PC-9 (cell line): ENCODE measurements at places on chromosomes 7 and 10. TPM values are rescaled to one million over a fixed set of nuclear protein-coding genes. Genes with fewer than 3 reads are reported as not detected.

Gene EPHB6
- total RNA-seq, result 39.2 and 72.9 TPM in 2 replicates

DNA sequence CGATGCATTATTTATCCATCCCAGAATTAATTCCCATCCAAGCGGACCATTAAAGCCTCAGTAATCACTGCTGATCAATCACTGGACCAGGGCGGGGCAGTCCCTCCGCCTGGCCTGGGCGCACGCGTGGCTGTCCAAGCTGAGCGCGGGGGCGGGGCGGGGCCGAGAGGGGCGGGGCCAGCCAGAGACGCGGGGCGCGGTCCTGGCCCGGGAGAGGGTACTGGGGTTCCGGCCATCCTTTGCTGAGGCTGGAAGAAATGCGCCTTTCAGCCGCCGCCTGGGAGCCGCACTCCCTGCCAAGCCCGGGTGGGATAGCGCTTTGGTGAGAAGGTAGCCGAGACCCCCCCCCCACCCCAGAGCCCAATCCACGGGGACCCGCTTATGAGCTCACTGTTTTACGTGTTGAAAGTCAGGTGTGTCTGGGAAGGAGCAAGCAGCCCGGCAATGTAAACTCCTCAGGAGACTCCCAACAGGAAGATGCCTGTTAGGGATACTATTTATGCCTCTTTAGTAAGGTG is at the start of gene ARHGAP22:
ARHGAP22 (minus strand) TSS at position 83 of the 518 bp plus-strand sequence. CDS start 277 bp downstream, outside the sequence.
- no peaks in the 10 kb centered on the region for H3K36me3 ChIP-seq
- H3K4me3 ChIP-seq, result peak within 1 kb of the TSS; percentile 60
- H3K27ac ChIP-seq, result no peak within 1 kb of the TSS
- H3K27me3 ChIP-seq, result no peaks in the 10 kb centered on the region
- DNase-seq, result no peak
- peaks cover 45% of the 10 kb centered on the region for H3K4me1 ChIP-seq

DNA sequence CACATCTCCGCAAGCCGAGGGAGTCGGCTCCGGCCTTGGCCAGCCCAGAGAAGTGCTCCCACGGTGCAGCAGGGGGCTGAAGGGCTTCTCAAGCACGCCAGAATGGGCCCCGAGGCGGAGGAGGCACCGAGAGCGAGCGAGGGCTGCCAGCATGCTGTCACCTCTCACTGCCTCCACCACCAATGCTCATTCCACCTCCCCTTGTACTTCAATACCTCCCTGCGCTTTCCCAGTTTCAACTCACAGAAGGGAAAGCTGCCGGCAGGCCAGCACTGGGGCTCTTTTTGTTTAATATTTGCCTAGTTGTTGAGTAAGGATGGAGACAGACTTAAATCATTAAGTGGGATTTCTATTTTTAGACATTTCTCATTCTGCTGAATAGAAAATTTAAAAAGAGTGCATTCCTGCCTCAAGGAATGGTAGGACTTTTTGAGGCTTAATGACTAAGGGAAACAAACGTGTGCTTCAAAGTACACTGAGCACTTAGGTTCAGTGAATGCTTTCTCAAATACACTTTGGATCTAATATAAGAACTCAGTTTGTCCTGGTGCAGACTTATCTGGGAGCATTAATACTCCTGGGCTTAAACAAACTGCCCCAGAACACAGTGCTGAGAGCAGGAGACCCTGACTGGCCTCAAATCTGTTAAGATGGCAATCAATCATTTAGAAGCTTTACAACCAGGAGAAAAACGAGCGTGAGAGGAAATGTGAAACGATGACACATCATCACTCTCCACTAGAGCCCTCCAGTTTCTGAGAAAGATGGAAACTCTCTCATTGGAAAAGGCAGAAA is 131.2 kb downstream of the RALA start:
- no peaks in the 10 kb centered on the region for H3K36me3 ChIP-seq
- DNase-seq, result no peak
- no peaks in the 10 kb centered on the region for H3K4me1 ChIP-seq
- no peaks in the 10 kb centered on the region for H3K27me3 ChIP-seq
- no peak overlapping the region for H3K4me3 ChIP-seq

GRCh38 chr10:102674566-102674965 is 30.3 kb downstream of the TRIM8 start:
- no peak overlapping the region for H3K27ac ChIP-seq
- H3K4me1 ChIP-seq, result peaks cover 5% of the 10 kb centered on the region; the same call in 1 of the 2 replicates
- no peak overlapping the region for H3K4me3 ChIP-seq

- no peak overlapping the region for H3K27ac ChIP-seq
- H3K4me3 ChIP-seq, result no peak overlapping the region
- H3K4me1 ChIP-seq, result no peaks in the 10 kb centered on the region
- peaks cover 17% of the 10 kb centered on the region; the same call in 1 of the 2 replicates for H3K27me3 ChIP-seq
- no peak for DNase-seq
- H3K36me3 ChIP-seq, result no peaks in the 10 kb centered on the region
Observed at GRCh38 chr10:98055841-98056516, 25.6 kb upstream of the CRTAC1 start.

DNA sequence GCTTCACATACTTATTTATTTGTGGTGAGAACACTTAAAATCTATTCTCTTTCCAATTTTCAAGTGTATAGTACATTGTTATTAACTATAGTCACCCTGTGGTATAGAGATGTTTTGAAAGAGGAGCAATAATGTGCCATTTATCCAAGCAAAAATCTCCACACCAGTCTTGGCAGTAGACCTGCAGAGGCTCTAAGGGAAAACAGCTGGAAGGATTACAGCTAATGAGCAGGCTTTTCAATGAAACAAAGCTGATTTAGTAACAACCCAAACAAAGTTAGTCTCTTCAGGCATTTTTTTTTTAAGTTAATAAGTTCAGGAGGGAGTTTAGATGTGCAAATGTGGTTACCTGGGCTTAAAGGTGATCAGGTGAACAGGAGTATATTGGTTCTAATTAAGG is 101.9 kb downstream of the EVX1 start:
- no peak overlapping the region for H3K4me3 ChIP-seq
- H3K27me3 ChIP-seq, result no peaks in the 10 kb centered on the region
- peaks cover 43% of the 10 kb centered on the region for H3K4me1 ChIP-seq
- H3K36me3 ChIP-seq, result no peaks in the 10 kb centered on the region
- no peak for DNase-seq

Gene PNLIP
- total RNA-seq, result not detected in 2 replicates

- H3K27ac ChIP-seq, result no peak overlapping the region
- no peaks in the 10 kb centered on the region for H3K4me1 ChIP-seq
- DNase-seq, result no peak
- H3K36me3 ChIP-seq, result no peaks in the 10 kb centered on the region
- no peaks in the 10 kb centered on the region for H3K27me3 ChIP-seq
Observed at GRCh38 chr7:125547505-125547904, 617.9 kb upstream of the POT1 start.

GRCh38 chr10:72834183-72834825 is 59.2 kb upstream of the OIT3 start:
- no peaks in the 10 kb centered on the region for H3K27me3 ChIP-seq
- H3K4me3 ChIP-seq, result no peak overlapping the region
- no peak overlapping the region for H3K27ac ChIP-seq
- peaks cover 5% of the 10 kb centered on the region; the same call in 1 of the 2 replicates for H3K36me3 ChIP-seq

GRCh38 chr7:19062216-19062615 is 55.2 kb downstream of the TWIST1 start:
- H3K27ac ChIP-seq, result no peak overlapping the region
- H3K4me3 ChIP-seq, result no peak overlapping the region
- no peaks in the 10 kb centered on the region for H3K4me1 ChIP-seq
- no peaks in the 10 kb centered on the region for H3K36me3 ChIP-seq

Gene SRGN
- total RNA-seq, result 57.4 and 58.9 TPM in 2 replicates

DNA sequence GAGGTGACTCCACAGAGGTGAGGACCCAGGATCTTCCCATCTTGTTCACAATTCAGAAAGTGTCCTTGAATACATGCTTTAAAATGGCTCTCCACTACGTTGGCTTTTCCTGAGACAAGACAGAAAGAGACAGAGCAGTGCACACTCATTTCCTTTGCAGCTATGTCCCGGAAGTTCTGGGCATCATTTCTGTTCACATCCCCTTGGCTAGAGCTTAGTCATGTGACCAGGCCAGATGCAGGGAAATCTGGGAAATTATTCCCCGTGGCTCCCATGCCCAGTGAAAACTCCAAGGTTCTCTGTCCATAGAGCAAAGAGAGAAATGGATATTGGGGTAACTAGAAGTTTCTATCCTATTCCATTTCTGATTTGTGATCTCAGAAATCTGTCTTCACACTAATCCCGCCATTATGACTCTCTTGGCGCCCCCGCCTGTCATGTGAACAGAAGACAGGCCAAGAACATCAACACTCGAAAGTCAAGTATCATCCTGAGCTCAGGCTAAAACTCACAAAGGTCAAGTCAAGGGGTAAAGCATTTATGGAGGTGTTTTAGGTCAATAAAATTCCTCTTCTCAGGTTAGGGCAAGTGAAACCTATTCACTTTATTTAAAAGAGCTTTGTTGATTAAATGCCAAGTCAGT is 251.4 kb upstream of the HABP2 start:
- H3K4me1 ChIP-seq, result peaks cover 40% of the 10 kb centered on the region
- DNase-seq, result no peak
- H3K36me3 ChIP-seq, result no peaks in the 10 kb centered on the region
- H3K27ac ChIP-seq, result no peak overlapping the region

GRCh38 chr7:18831419-18831818 is 286.0 kb downstream of the TWIST1 start:
- 0 out of 2 replicates have a peak, but pooled peaks cover 8% of the 10 kb centered on the region for H3K4me1 ChIP-seq
- H3K4me3 ChIP-seq, result no peak overlapping the region
- DNase-seq, result no peak
- no peaks in the 10 kb centered on the region for H3K27me3 ChIP-seq

Gene BICC1
- not detected in 2 replicates for total RNA-seq

Gene GPR85
- total RNA-seq, result 0.30 and 0.65 TPM in 2 replicates

DNA sequence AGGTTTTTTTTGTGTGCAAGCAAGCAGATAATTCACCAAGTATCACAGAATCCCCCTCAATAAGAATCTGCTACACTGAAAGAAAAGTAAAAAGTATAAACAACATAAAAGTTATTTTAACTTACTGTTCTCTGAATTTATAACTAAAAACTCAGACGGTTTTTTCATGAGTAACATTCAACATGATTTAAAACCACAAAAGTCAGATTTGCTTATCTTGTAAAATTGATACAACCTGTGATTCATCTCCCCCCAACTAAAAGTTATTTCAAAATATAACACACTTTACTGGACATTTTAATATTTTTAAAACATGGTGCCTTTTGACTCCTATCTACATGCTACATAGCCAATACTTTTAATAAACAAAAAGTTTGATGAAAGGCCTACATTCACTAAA is 32.8 kb downstream of the TSPAN12 start:
- no peak overlapping the region for H3K27ac ChIP-seq
- H3K4me3 ChIP-seq, result no peak overlapping the region
- H3K27me3 ChIP-seq, result no peaks in the 10 kb centered on the region
- H3K4me1 ChIP-seq, result no peaks in the 10 kb centered on the region

GRCh38 chr7:143415742-143416397 is 7.2 kb upstream of the EPHA1 start:
- H3K36me3 ChIP-seq, result no peaks in the 10 kb centered on the region
- peaks cover 6% of the 10 kb centered on the region for H3K4me1 ChIP-seq
- H3K4me3 ChIP-seq, result no peak overlapping the region
- H3K27ac ChIP-seq, result no peak overlapping the region

DNA sequence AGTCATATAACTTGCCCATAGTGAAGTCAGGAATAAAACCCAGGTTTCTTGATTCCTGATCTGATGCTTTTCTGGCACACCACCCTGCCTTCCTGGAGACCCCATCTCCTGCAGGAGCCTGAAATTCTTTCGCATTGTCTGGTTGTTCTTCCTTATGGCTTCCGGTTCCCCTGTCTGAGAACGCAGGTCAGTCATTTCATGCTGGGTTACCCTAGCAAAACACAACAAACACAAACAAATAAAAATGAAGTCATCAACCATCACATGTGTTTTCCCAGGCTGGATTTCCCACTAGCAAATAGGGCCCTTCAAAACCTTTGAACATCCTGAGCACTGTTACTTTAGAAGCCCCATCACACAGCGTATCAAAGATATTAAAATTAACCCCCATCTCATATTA is 569.6 kb downstream of the LRMDA start:
- no peak overlapping the region for H3K27ac ChIP-seq
- no peak overlapping the region for H3K4me3 ChIP-seq
- no peaks in the 10 kb centered on the region for H3K4me1 ChIP-seq
- H3K27me3 ChIP-seq, result no peaks in the 10 kb centered on the region
- no peak for DNase-seq

- H3K4me3 ChIP-seq, result no peak overlapping the region
- peaks cover 45% of the 10 kb centered on the region for H3K27me3 ChIP-seq
- H3K27ac ChIP-seq, result no peak overlapping the region
- no peak for DNase-seq
- H3K36me3 ChIP-seq, result no peaks in the 10 kb centered on the region
Observed at GRCh38 chr10:130711072-130711471, 574.9 kb downstream of the GLRX3 start.

Gene NKX6-2
- not detected in 2 replicates for total RNA-seq

DNA sequence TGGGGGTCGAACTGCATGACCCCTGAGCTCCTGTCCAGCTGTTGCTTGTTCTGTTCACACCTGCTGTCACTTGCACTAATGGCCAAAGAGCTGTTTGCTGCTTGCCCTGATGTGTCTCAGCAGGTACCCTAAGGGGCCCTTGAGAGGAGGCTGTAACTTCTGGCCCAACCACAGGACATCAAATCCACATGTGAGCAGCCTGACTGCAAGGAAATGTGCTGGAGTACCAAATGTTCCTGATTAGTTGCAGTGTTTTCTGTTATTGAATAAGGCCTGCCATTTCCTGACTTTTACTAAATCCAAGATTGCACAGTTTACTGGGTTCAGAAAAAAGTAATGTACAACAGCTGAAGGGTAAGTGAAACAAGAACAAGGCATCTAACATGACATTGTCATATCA is 91.7 kb upstream of the IL6 start:
- no peak overlapping the region for H3K27ac ChIP-seq
- no peak for DNase-seq
- no peaks in the 10 kb centered on the region for H3K27me3 ChIP-seq
- H3K36me3 ChIP-seq, result no peaks in the 10 kb centered on the region
- no peak overlapping the region for H3K4me3 ChIP-seq

GRCh38 chr10:93437946-93438612 is 44.1 kb downstream of the MYOF start:
- no peaks in the 10 kb centered on the region for H3K36me3 ChIP-seq
- peaks cover 81% of the 10 kb centered on the region for H3K4me1 ChIP-seq
- peak overlapping the region; percentile 99 for H3K27ac ChIP-seq
- DNase-seq, result peak; percentile 61

Gene GTF2IRD1
- 44.0 and 46.7 TPM in 2 replicates for total RNA-seq

Gene OR2A1
- not detected in 2 replicates for total RNA-seq

DNA sequence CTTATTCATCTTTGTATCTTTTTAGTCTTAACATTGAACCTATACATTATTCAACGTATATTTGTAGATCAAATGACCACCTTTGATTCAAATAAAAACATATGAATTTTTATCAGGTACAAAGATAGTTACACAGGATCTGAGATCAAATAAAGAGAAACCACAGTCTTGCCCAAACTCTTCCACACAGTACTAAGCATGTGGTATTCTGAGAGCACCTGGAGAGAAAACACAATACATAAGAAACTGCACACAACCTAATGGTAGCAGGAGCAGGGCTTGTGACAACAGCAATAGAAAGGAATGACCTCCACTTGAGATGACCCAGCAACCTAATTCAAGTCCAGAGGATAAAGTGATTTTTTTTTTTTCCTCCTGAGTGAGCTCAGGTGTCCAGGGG is 6.5 kb upstream of the WASL start:
- no peak overlapping the region for H3K27ac ChIP-seq
- no peaks in the 10 kb centered on the region for H3K27me3 ChIP-seq
- H3K4me3 ChIP-seq, result no peak overlapping the region
- H3K36me3 ChIP-seq, result no peaks in the 10 kb centered on the region
- DNase-seq, result no peak

- H3K4me1 ChIP-seq, result no peaks in the 10 kb centered on the region
- no peak overlapping the region for H3K4me3 ChIP-seq
- no peaks in the 10 kb centered on the region for H3K36me3 ChIP-seq
Observed at GRCh38 chr10:100766693-100767421, 21.5 kb downstream of the PAX2 start.

Gene VIPR2
- total RNA-seq, result not detected in 2 replicates
